ENCODE measurements at places on chromosomes 2 and 18. TPM values are rescaled to one million over a fixed set of nuclear protein-coding genes. Genes with fewer than 3 reads are reported as not detected.

DES gene
- total RNA-seq: not detected

APCDD1 gene
- not detected for total RNA-seq

UGT1A3 gene
- total RNA-seq: not detected

ZNF385B gene
- not detected for total RNA-seq

GREB1 gene
- total RNA-seq: not detected

UGT1A1 gene
- total RNA-seq: not detected

DYNAP gene
- total RNA-seq: not detected

DUSP11 gene
- total RNA-seq: 20.5 TPM

LDLRAD4 gene
- 24.7 TPM for total RNA-seq

ALPG gene
- total RNA-seq: not detected

CHPF gene
- total RNA-seq: 1.3 TPM

HES6 gene
- total RNA-seq: 2.3 TPM

MYL12A gene
- 1,357 TPM for total RNA-seq

LYPD1 gene
- total RNA-seq: 3.1 TPM

LHCGR gene
- not detected for total RNA-seq

PFN4 gene
- 0.32 TPM for total RNA-seq

SIX3 gene
- not detected for total RNA-seq

CCDC68 gene
- total RNA-seq: 0.63 TPM

PTH2R gene
- not detected for total RNA-seq

MARCHF4 gene
- 5.7 TPM for total RNA-seq

PRSS56 gene
- total RNA-seq: not detected

CRYBA2 gene
- total RNA-seq: not detected

C2orf80 gene
- not detected for total RNA-seq

RIT2 gene
- not detected for total RNA-seq

FOXI3 gene
- total RNA-seq: not detected

MSTN gene
- 0.19 TPM for total RNA-seq

CD226 gene
- 0.32 TPM for total RNA-seq

DSG1 gene
- not detected for total RNA-seq

SP110 gene
- 9.7 TPM for total RNA-seq

NCKAP5 gene
- total RNA-seq: 1.4 TPM

All from bladder microvascular endothelial cell (primary cell).